ENCODE measurements at places on chromosomes 11 and 22.
A peak's percentile ranks its signal among the peaks of the same experiment; 100 is the strongest.

- DNase-seq = no peak
Measured at GRCh38 chr11:73193251-73194033, 24.6 kb upstream of the P2RY2 start.

- DNase-seq = no peak
Measured at GRCh38 chr22:25386538-25386884, 167.1 kb downstream of the CRYBB2 start.

DNA sequence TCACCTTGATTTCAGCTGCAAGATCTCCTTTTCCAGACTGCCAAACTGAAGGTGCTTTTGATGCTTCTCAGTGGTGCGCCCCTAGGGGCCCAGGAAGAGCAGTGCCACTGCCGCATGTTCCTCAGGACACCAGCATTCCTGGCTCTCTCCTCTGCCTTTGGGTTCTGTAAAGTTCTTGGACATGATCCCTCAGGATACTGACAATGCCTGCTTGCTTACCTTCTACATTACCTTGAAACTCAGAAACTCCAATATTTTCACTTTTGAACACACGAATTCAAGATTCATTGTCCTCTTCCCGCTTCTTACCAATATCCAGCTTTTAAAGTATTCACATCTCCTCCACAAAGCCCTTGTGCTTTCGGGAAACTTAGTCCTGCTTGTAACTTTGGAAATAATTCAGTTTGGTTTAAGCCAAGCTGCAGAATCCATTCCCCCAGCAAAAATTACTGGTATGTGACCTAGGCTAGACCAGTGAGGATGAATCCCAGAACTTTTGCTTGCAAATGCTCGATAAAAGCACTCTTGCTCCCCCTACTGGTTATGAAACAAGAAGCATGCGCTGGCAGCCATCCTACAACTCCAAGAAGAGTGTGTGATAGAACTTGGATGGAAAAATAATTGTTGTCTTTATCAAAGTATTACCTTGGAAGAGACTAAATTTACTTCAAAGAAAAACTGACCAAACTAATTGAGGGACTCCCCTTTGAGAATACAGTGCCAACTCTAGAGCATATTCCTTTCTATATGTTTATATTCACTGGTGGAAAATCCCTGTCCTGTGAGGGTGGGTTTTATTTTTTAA lies 16.5 kb upstream of the OR5B21 start:
- DNase-seq = peak; percentile 93

- DNase-seq = no peak
Measured at GRCh38 chr22:46090036-46090591, 60.2 kb upstream of the PPARA start.

DNA sequence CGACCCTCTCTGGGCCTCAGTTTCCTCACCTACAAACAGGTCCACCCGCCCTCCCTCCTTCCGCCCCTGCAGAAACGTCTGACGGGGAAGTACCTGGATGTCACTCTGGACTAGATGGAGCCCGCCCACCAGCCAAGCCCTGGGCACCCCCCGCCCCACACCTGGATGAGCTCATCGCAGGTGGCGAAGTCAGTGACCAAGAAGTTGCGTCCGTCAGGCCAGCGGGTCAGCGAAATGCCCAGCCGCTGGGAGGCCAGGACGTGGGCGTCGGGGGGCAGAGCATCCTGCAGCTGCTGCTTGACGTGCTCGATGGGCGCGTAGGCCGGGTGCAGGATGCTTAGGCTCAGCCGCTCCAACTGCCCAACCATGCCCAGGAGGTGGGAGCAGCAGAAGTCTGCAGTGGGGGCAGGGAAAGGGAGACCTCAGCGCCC lies 897 bp downstream of the PNPLA5 start:
- no peak for DNase-seq

GRCh38 chr22:17719911-17720310 lies 54.4 kb downstream of the BID start:
- no peak for DNase-seq

GRCh38 chr11:18012122-18012905 lies 533 bp downstream of the SERGEF start:
- peak; percentile 32 for DNase-seq

DNA sequence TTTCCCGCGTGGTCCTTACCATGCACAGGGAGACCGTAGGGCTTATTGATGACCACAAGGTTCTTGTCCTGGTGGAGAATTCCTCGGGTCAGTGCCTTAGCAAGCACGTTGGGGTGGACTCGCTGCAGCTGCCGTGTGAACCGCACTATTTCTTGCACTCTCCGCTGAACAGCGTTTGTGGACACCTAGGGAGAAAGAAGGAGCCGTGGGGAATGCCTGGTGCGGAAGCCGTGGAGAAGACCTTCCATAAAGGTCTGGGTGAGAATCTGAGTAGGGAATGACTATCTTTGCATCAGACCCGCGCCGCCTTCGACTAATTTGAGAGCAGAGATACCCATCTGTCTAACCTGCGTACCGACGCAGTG lies 597 bp downstream of the RPUSD4 start:
- DNase-seq = peak; percentile 19

GRCh38 chr11:40186437-40187263 lies 1272.8 kb downstream of the LRRC4C start:
- DNase-seq = no peak

- no peak for DNase-seq
Measured at GRCh38 chr11:12721816-12722604, 47.8 kb downstream of the TEAD1 start.

DNA sequence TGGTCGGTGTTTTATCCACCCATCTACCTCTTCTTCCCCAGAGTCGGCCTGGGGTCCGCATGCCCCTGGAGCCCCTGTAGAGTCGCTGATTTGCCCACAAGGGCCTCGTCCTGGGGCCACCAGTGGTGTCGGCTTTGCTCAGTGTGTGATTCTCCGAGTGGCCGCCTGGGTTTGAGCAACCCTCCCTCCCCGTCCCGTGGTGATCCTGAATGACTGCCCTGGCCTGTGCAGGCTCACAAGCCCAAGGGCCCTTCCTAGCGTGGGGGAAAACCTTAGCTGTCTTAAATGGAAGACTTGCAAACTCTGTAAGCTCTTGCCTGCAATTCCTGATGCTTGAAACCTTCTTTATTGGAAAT lies 128.3 kb downstream of the OSBP2 start:
- peak; percentile 14 for DNase-seq

- no peak for DNase-seq
Measured at GRCh38 chr11:134939031-134939430, 527.0 kb upstream of the B3GAT1 start.

DNA sequence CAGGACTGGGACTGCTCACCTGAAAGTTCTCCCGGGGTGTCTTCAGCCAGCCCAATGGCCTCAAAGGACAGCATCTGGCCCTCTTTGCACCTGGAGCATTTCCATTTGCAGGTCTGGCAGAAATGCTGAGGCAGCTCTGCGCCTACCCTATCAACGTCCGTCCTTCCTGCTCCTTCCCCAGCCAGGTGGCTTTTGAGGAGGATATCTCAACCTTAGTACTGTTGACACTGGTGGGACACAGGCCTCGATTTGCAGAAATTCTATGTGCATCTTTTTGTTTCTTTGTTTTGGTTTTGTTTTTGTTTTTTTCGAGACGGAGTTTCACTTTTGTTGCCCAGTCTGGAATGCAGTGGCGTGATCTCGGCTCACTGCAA lies 5.0 kb downstream of the MOGAT2 start:
- DNase-seq = no peak

- no peak for DNase-seq
Measured at GRCh38 chr11:32881286-32881685, 11.3 kb upstream of the QSER1 start.

- no peak for DNase-seq
Measured at GRCh38 chr11:73367482-73368024, 8.6 kb upstream of the RELT start.

DNA sequence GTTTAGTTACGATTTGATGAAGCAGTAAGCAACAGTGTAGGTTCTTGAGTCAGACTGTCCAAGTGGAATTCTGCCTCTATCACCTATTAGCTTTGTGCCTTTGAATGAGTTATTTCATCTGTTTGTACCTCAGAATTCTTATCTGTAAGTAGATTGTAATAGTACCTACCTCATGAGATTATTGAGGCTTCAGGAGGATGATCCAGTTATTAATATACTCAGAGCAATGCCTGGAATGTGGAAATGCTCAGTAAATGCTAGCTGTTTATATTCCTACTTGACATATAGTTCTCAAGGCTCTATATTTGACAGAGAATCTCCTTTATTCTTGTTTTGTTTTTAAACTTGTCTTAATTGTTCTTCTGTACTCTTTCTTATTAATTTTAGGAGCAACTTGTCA lies 70.1 kb downstream of the SFI1 start:
- peak; percentile 65 for DNase-seq

Measured in choroid plexus epithelial cell (primary cell).